Activated T-cell treated with anti-CD3 and anti-CD28 coated beads for 24 hours (primary cell): ENCODE measurements at places on chromosomes 11 and 22.

- no peak for DNase-seq
Observed at GRCh38 chr22:34946339-34946985, 119.5 kb upstream of the ISX start.

GRCh38 chr22:31540966-31541365, 44.6 kb downstream of the SFI1 start:
- DNase-seq: no peak

DNA sequence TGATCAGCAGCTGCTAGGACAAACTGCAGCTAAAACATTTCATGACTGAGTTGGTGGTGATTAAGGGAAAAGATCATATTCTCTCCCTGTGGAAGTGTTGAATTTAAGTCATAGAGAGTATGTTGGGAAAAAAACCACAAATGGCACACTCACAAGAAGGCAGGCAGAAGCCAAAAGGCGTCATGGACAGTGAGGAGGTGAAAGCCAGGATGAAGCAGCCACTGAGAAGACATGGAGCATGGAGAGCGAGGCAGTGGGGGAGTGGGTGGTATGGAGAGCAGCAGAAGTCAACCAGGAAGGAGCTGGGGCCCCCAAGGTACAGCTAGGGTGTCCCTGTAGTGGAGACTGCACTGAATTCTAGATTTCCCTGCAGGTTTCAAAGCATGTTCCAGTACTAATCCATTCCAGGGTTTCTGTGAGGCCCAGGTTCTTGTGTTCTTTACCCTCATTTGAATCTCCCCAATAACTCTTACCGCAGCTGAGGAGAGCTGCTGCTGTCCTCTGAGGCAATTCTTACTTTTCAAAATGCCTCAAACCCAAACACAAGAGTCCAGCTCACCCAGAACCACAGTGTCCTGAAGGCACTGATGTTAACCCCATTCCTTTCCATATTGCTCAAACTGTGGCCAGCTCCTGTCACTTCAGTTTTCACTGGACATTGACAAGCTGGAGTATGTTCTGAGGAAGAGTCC, 191.8 kb upstream of the E2F8 start:
- no peak for DNase-seq

GRCh38 chr11:59754494-59754858, 700 bp upstream of the STX3 start:
- DNase-seq: peak; percentile 4
